ENCODE measurements at places on chromosomes 13 and 19.
A peak's percentile ranks its signal among the peaks of the same experiment; 100 is the strongest.

- no peak for DNase-seq
These were observed 11.3 kb downstream of the GPR12 start for GRCh38 chr13:26749285-26749684.

DNA sequence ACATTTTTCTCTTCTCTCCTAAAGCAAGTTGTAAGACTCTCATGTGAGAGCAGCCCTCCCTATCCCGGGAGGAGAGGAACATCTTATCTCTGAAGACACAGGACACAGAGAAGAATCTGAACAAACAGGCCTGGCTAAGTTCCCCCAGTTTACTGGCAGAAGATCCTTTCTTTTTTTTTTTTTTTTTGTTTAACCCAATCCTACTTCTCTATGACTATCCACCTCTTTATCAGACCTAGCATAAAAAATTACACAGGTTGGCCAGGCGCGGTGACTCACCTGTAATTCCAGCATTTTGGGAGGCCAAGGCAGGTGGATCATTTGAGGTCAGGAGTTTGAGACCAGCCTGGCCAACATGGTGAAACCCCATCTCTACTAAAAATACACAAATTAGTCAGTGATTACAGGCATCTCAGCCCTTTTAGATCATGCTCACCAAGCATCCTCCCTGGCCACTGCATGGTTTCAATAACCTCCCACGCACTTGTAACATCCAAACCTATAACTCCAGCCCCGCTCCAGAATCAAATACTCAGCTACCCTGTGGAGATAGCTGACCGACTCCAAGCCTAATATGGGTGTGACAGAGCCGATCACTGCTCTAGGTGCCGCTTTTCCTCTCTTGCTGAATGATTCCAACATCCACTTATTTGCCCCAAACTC is 27.3 kb upstream of the MUC16 start:
- no peak for DNase-seq

DNA sequence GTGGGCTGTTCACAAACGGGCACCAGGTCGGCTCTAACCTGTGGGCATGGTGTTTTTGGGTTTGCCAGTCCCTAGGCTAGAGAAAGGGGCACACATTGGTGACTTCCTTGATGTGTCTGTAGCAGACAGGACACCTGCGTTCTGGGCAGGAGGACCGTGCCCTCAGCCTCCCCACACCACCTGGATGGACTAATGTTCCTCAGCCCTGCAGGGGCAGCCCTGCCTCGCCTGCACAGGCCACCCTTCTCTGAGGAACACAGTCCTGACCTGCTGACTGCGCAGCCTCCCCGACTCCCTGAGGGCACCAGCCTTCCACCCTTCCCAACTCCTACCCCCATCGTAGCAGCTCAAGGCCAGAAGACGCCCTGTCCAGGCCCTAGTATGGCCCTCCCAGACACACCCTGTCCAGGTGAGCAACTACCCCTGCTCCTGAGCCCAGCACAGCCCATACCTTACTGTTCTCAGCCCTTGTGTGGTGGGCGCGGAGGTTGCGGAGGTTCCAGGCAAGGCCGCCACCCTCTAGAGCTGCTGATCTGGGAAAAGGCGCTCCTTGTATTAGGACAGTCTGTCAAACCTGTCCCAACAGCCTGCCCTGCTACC is 55.7 kb downstream of the GGACT start:
- DNase-seq: no peak

DNA sequence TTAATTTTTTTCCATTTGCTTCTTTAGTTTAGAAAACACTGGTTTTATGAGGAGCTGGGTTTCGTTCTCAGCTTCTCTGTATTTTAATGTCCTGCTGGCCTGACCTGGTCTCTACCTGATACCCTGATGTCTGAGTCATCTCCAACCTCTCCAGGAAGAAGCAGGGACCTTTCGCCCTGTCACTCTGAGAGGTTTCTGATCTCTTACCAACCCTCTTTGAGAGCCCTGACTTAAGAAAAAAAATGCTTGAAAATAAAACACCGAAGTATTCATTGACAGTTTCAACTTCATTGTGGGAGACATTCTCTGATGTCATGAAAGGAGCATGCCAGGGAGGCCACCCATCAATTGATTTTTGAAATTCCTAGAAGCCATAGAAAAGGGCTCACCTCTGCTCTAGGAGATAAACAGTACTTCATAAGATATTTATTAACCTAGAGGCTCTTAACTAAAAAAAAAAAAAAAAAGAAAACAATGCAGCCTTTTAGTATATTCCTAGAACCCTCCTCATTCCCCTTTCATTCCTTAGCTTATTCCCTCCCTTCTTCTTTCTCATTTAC is 234.8 kb downstream of the ENOX1 start:
- DNase-seq: no peak

DNA sequence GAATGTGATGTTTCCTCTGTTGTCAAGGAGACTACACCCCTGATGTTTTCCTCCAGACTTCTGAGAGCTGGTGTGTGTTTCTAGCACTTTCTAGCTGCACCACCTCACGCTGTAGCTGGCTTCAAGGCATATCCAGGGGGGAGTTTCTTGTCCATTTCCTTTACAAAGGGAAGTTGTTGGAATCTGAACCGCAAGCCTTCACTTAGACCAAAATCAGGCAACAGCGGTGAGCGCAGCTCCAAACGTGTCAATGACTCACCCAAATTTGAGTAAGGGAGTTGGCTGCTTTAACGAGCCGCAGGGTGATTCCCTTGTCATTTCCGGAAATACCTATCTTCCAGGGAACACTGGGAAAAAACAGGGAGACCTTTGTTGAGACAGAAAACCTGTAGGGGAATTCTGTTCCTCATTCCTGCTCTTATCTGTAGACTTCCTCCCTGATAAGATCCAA is 2.5 kb downstream of the LDLR start:
- DNase-seq: no peak

DNA sequence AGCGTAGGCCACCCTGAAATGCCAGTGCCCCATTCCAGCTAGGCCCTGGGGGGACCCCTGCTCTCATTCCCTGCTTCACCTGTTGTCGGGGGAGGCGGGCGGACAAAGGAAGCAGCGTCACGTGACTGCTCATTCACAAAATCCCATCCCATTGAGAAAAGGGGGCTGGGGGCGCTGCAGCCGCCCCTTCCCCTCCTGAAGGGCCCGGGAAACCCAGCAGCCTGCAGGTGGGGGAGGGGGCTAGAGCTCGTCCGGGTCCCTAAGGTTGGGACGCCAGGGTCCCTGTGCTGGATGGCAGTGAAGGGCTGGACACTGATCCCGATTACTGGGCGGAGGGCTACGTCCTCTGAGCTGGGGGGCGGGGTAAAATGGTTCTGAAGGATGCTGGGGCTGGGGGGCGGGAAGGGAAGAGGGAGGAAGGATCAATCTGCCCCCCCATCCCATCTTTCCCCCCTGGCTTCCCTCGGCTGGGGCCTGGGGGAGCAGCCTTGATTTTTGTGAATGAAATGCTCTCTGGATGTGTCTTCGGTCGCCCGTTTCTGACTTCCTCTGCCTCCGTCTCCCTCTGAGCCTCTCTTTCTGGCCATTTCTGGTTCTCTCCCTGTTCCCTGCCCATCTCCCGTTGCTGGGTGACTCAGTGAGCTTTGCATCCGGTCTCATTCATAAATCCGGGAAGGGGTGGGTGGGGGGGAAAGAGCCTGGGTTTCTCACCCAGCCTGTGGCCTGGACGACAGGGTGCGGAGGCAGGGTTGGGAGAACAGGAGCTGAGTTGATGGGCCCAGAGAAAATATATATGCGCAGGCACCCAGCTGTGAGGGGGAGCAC is 816 bp downstream of the SPRED3 start:
- peak; percentile 37 for DNase-seq

All from GM13976 (cell line).